ENCODE measurements at places on chromosomes 13 and 19.

DNA sequence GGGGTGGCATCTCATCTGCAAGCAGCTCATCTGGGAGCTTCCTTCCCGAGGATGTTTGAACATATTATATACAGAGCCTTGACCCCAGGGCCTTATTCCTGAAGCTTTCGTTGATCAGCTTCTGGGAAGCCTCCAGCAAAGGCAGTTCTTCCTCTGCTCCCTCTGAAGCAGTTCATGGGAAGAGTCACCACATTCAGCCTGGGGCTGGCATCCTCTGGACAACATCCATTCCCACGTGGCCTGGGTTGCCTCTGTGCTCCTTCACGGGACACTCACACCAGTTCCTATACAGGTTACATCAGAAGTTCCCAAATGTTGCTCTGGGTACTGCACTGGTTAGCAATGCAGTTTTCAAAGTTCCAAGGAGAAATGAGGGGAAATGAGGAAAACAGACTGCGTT, 29.6 kb downstream of the COL4A2 start:
- no peak for DNase-seq

DNA sequence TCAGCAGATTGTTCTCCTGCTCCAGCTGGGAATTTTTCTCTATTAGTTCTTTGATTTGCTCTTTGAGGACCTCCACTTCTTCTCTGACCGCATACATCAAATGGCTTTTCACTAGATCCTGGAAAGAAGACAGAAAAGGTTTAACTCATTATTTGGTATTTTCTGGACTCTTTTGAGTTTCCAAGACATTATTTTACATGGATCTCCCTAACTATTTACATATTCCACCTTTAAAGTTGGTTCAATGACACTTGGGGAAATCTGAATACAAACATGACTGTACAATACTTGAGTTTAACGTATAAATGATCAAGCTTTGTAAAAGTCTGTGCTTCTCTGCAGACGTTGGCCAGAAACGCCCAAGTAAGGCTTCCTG, 61.1 kb downstream of the SERP2 start:
- no peak for DNase-seq

DNA sequence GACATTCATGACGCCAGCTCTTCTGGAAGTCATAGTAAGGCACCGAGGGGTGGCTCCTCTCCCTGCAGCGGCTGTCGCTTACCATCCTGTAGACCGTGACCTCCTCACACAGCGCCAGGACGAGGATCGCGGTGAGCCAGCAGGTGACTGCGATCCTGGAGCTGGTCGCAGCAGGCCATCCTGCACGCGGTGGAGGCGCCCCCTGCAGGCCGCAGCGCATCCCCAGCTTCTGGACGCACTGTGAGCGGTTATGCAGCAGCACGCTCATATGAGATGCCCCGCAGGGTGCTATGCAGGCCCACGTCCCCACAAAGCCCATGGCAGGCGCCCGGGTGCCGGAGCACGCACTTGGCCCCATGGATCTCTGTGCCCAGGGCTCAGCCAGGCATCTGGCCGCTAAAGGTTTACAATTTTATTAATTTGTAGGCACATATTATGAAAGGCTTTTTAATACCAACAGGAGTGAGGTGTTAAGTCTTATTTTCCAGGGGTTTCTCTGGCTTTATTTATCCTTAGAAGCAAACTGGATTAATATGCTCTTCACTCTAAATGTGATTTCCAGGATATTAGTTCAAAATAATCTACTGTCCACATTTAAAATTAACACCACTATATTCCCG, 35.6 kb upstream of the PSPC1 start:
- peak; percentile 94 for DNase-seq

GRCh38 chr19:16418597-16418962, 53.2 kb downstream of the EPS15L1 start:
- DNase-seq = no peak

DNA sequence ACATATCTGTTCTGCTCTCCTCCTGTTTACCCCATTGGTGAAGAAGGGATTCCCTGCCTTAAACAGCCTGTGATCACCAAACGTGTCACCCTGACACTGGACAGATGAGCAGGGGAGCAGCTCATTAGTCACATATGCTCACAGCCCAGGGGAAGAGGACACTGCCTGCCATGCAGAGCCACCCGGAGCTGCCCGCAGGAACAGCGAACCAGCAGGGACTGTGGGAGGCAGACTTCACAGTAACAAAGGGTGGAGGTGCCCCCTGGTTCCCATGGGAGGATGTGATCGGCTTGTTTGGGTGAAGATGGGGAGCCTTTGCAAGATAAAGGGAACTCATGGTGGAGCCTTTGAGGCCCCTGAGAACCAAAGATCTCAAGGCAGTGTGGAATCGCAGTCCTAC, 88.6 kb upstream of the FARP1 start:
- DNase-seq = peak; percentile 50

DNA sequence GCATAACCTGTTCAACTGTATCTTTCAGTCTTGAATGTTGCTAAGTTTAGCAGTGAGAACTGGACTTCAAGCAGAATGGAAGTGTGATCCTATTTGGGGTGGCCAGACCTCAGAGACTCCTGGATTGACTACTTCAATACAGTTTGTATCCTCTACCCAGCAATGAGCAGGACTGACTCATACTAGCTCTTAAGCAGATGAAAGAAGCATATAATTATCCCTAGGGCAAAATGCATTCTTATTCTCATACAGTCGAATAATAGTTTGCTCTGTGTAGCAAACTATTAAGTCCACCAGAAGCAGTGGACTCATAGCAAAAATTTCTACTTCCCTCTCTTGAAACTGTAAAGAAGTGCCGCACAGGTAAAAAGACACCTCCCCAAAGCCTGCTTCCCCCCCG, 46.4 kb upstream of the FAM216B start:
- no peak for DNase-seq

DNA sequence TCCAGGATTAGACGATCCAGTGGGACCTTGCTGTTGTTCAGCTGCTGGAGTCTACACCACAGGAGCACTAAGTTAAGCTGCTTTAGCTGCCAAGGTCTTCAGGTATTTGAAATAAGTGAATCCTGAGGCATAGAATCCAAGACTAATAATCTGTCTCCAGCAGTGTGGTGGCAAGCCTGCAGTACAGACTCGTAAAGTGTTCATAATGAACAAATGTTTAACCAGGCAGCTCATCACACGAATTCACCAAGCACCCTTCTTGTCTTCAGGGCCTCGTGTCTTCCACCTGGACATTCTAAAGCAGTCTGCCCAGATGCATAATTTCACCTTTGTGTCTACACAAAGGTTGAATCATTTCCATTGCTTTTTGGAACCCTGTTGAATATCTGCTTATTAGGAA, 5.3 kb downstream of the ATP11A start:
- DNase-seq = no peak

- no peak for DNase-seq
These were observed 22.5 kb downstream of the OBI1 start for GRCh38 chr13:78636495-78636894.

DNA sequence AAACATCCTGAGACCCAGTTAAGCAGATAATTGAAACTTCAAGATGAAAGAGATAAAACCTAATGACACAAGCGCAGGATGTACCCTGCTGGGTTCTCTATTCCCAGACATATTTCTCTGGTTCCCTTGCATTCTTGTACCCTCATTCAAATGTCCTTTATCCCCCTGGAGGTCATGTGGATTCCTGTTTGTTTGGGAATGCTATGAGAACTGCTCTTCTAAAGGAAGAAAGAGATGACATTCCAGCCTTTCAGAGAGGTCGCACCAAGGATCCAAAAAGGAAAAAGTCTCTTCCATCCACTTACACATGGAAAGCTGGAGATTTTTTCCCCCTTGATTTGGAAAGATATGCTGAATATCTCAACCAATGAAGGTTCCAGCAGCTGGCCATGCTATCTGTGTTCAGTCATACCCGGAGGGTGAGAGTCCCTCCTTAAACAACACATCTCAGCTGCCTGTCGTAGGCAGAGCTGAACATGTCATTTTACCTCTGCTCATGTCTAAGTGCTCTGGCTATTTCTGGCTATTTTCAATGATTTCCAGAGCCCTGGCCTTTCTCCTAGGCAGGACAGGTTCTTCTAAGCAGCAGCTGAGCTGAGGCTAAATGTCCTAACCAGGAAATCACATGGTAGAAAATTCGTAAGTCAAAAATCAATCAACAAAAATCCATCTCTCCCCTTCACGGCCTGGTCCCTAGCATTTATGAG, 52.5 kb downstream of the C13orf42 start:
- DNase-seq = no peak

DNA sequence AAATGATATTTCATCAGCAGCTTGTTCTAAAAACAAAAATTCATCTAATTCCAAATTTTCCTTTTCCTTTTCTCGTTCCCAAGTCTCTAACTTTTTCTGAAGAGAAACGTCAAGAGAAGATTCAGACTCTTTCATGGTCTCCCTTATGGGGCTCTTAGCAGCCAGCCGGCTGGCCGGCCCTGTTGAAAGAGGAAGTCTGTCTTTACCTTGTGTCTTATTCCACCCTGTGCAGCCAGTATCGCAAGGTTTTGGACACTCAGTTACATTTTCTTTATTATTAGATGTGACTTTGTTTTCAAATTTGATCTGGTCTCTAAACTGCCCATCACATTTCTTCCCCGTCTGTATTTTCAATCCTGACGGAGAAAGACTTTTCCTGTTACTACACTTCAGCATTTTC, 142.3 kb downstream of the RNF17 start:
- no peak for DNase-seq

DNA sequence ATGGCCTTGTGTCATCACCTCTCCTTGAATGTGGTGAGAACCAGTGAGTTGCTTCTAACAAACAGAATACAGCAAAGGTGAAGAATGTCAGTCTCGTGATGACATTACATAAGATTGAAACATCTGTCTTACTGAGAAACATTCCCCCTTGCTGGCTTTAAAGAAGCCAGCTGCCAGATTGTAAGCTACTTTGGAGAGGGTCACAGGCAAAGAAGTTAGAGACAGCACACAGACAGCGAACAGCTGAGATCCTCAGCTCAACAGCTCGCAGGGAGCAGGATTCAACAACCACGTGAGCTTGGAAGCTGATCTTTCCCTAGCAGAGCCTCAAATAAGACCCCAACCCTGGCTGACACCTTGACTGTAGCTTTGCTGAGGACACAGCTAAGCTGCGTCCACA, 367.9 kb downstream of the LIG4 start:
- DNase-seq = peak; percentile 33

DNA sequence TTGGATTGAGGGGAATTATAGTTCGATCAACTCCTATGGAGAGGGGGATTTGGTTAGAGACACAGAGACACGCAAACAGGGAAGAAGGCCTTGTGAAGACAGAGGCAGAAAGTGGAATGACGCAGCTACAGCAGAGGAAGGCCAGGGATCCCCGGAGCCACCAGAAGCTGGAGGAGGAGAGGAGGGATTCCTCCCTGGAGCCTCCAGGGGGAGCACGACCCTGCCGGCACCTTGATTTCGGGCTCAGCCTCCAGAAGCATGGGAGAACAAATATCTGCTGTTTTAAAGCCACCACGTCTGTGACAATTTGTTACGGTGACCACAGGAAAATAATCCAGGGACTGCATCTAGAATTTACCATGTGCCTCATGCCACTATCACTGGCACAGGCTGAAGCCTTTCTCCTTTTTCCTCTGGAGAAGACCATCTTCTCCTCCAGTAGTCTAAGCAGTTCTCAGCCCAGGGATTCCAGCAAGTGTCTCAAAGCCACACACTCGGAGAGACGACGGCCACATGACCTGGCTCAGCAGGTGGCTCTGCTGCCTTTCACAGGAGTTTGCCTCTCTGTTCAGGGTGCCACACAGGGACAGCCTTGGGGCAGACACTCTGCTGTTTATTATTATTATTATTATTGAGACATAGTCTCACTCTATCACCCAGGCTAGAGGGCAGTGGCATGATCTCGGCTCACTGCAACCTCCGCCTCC, 39.9 kb upstream of the CCNE1 start:
- DNase-seq = peak; percentile 81

DNA sequence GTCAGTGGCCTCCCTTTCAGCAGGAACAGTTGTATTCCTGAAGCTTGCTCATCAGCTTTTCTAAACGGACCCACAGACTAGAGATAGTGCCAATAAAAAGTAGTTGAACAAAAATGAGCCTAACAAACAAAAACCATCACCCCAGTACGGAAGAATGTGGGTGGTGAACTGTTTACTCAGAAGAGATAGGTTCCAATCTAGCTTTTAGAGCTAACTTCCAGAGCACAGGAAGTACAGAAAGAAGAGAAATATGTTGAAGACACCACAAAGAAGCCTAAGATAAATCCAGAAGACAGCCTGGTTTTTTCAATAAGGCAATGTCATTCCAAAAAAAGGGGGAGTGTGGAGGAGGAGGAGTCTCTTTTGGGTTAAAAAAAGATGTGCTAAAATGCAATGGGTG, 2.8 kb upstream of the LMO7 start:
- DNase-seq = no peak

DNA sequence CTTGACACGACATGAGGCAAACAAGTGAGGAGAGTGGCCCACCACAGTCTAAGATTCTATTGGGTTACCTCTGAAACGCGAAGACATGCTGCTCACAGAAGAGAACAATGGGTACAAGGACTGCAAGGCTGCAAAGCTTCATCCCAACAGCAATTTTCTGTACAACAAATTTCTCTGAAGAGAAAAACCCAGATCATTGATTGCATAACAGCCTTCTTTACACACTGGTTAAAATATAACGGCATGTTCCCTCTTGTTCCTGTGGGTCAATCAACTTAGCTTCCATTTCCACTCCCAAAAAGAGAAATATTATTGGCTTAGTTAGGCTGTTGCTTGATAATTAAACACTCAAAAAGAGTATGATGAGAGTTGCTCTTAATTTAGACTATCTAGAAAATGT, at the start of gene CPB2:
TSS of gene CPB2 (minus strand) at position 166 of the 400 bp plus-strand sequence. CDS start at position 142, 24 bp downstream.
- no peak for DNase-seq

DNA sequence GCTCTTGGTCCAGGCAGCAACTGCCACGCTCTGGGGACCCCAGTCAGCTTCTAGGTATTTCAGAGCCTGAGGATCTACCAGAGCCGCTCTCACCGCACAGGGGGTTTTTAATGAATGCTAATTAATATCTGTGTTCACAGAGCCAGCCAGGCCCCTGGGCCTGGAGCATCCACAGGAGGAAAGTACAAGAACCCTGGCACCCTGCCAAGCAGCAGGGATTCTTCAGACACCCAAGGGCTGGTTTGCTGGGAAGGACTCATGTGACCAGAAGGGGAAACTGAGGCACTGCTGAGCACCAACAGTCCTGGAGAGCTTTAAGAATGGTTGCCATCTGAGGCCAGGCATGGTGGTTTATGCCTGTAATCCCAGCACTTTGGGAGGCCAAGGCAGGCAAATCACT, 38.0 kb upstream of the ADGRE5 start:
- no peak for DNase-seq

GRCh38 chr19:4597278-4597974, 37.9 kb upstream of the SEMA6B start:
- no peak for DNase-seq

DNA sequence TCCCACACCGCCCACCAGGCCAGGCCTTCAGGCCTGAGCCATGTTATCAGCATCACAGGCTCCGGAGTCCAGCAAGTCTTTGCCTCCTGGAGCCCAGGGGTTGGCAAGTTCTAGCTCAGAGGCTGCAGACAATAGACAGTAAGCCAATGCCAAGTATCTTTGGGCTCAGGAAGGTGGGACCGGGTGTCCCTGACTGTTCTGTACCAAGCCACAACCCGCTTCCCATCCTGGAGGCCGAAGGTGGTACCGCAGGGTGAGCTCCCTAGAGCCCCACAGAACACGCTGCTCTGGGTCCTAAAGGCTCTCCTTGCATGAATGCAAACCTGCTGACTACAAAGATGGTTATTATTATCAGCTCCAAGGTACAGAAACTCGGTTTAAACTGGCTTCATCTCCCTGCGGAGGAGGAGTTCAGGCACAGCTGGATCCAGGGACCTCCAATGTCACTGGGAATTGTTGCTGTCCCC, 5.5 kb upstream of the FSTL3 start:
- DNase-seq = peak; percentile 63
